NCI-H187 (cell line): ENCODE measurements at places on chromosomes 5 and 9.

DNA sequence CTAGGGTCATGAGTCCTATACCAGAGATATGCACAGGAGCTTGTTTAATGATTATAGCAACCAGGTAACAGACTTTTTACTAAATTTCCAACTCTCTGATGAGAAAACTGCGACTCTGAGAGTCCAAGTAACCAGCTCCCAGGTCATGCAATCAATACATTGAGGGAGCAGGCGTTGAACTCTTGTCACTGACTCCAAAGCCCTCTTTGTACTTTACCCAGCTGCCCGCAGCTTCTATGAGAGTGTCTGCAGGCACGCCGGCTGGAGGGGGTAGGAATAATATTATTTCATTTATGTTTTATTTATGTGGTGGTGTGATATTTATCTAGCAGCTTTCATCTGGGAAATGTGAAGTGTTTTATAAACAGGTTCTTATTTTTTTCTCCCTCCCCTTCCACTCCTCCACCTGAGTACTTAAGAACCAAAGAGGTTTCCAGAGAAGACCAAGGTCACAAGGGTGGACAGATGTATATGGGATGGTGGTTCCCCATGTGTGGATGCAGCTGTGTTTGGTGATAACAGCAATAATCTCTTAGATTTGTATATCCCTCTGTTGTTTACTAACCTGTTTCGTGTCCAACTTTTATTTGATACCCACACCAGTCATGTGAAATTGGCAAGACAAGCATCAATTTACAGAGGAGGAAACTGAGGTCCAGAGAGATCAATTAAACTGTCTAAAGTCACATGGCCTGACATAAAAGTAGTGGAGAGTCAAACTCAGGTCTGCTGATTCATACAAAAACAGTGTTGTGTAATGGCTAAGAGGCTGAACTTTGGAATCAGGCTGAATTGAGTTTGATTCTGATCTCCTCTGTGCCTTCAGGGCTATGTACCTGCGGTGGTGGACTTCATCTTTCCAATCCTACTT is 140.2 kb upstream of the TRIM32 start:
- DNase-seq: no peak

- DNase-seq: no peak
Measured at GRCh38 chr5:6423327-6424109, 25.1 kb upstream of the UBE2QL1 start.

GRCh38 chr9:135737840-135738521 is 36.0 kb downstream of the KCNT1 start:
- no peak for DNase-seq

GRCh38 chr9:113625486-113625885 is 162.0 kb downstream of the RGS3 start:
- DNase-seq: no peak

DNA sequence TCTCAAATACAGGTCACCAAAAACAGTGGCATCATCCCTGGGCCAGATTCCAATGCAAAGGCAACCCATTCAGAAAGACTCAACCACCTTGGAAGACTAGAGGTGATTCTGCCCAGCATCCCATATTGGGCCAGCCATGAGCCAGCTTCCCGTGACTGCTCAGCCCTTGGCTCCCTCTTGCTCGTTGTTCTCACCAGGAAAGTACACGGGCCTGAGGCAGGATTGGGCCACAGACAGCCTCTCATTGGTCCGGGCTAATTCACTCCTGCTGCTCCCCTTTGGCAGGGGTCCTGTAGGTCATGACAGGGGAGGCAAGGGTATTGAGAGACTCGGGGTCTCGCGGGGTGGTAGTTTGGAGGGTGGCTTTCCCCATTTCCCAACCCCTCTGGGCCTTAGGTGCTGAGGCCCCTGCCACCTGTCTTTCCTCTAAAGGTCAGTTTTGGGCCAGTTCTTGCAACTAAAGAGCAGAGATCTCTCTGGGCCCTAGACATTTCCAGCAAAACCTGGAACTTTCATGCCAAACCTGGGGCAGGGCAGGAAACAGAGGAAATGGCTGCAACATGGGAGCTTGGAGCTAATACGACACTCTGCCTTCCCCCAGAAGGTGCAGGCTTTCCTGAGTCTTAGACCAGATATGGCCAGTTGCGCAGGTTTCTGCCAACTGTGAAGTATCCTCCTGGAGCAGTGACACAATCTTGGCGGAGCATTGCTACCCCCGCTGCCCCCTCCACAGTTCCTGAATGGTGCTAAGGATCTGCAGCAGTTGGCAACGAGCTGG is 22.0 kb upstream of the FGFR4 start:
- no peak for DNase-seq

DNA sequence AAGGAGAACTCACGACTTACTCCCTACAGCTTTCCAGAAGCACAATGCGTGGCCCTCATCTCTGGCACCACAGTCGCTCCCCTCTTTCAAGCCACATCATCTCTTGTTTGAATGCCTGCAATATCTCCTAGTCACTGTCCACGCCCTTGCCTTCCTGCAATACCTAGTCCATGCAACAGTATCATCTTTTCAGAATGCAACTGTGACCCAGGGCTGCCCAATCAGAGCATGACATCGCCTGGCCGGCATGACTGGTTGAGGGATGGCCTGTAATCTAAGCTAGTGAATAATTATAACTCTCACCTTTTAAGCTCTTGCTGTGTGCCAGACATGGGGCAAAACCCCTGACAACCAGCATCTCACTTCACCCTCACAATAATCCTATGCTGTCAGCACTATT is 52.5 kb upstream of the CPEB4 start:
- DNase-seq: no peak

GRCh38 chr5:57406641-57407040 is 76.0 kb downstream of the ACTBL2 start:
- DNase-seq: no peak

GRCh38 chr5:176175101-176175852 is 62.9 kb upstream of the SIMC1 start:
- DNase-seq: no peak

GRCh38 chr9:28260330-28260729 is 687.0 kb upstream of the C9orf72 start:
- DNase-seq: no peak

DNA sequence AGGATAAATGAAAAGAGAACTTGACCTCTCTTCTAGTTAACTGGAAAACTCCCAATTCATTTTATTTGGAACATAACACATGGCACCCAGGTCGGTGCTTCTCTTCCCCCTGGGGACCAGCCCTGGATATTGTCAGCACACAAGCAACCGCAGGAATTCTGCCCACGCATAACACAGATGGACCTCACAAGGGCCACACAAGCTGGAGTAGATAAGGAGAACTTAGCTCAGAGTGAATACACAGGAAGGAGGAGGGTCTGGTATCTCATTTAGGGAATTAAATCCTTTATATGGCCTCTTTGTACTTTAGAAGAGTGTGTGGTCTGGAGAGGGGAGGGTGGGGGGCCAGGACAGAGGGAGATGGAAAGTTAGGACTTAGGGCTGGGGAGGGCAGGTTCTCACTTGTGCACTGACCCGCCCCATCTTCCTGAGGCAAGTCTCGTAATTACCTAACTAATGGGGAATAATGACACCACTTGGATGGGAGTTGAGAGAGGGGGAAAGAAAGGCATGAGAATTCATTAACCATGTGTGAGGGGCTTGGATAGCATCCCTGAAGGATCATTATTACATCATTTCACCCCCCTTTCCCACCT is 341.2 kb upstream of the WWC1 start:
- no peak for DNase-seq

DNA sequence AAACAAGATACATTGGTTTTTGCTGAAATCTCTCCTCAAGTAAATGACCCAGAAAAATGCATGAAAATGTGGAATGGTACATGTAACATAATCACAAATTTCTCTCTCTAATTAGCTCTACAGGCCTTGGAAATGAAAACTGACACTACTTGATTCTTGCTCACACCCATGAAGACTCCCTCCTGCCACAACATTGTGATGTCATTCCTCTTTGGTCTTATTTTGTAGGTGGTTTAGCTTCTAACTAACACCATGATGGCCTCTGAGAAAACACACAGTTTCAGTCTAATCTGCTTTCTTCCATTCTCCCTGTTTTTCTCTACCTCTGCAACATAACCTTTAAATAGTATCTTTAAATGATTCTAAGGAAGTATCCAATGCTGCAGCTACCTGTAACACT is 78.6 kb upstream of the FAM174A start:
- DNase-seq: no peak

- DNase-seq: no peak
Measured at GRCh38 chr9:32351845-32352244, 32.6 kb upstream of the ACO1 start.
